ENCODE measurements at places on chromosomes 1 and 21. TPM values are rescaled to one million over a fixed set of nuclear protein-coding genes. Genes with fewer than 3 reads are reported as not detected.

GRCh38 chr1:167427848-167428247 lies 90.5 kb downstream of the CD247 start:
- DNase-seq = no peak

DNA sequence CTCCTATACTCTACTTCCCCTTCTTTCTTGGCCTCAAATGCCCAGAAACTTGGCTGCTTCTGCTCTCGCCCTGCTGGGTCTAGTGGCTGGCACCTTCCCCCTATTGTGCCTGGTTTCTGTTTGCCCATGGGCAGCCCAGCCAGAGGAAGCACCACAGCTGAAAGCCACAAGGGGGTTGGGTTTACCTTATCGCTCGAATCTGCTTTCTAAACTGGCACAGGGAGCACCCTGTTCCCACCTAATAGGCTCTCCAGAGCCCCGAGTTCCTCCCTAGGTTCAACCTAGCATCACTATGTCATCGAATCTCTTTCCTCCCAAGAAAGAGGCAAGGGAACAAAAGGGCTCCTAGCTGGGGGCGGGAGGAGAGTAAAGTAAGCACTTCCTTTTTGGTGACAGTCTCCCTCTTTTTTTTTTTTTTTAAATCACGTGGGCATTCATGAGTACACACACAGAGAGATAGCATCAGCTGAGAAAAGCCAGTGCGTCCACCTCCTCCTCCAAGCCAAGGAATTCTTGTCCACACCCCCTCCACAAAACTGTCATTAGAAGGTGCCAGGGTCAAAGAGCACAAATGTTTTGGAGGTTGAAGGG lies 72.8 kb downstream of the PLEKHA6 start:
- peak; percentile 73 for DNase-seq

GRCh38 chr21:25539606-25540005 lies 67.7 kb downstream of the MRPL39 start:
- DNase-seq = no peak

- no peak for DNase-seq
Measured at GRCh38 chr1:164366014-164366413, 193.0 kb upstream of the PBX1 start.

CEPT1 gene
- total RNA-seq = 43.3 TPM

VHLL gene
- not detected for total RNA-seq

ADGRL4 gene
- 31.7 TPM for total RNA-seq

All from ureter (tissue), 1 donor.